ENCODE measurements at places on chromosomes 3 and 15. TPM values are rescaled to one million over a fixed set of nuclear protein-coding genes. Genes with fewer than 3 reads are reported as not detected.

Gene ABI3BP
- total RNA-seq, result not detected

Gene LSAMP
- total RNA-seq, result not detected

Gene GOLGA8Q
- total RNA-seq, result not detected

DNA sequence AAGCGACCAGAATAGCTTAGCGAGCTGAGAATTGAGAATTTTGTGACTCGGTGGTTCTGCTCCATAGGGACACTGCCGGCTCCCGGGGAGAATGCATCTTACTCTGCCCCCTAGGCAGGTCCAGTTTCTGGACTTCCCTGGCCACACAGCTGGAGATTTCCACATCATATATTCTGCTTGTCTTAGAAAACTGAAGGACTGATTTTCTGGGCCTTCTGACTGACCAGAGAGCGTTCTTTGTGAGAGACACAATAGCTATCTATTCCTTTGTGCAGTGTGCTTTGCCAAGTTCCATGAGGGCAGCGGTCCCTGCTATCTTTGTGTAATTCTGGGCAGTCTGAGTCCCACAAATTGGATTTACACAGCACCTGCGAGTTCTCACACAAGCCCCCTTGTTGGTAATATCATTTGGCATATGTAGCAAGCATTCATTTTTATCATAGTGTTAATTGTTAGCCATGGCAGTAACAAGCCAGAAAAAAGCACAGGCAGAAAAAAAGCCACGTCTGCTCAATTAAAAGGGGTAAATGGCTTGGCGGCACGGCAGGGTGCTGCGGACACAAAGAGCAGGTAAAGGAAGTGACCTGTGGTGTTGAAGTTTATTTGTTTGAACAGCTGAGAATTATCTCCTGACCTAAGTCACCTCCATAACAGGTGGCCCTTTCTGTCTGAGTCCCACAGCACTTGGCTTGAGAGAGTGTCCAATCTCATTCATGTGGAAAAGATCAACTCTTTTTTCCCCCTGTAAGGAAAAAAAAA lies 688.7 kb downstream of the TUSC7 start:
- no peak overlapping the region for H3K4me3 ChIP-seq
- no peaks in the 10 kb centered on the region for H3K4me1 ChIP-seq
- H3K27me3 ChIP-seq, result no peaks in the 10 kb centered on the region
- no peak for DNase-seq
- H3K36me3 ChIP-seq, result no peaks in the 10 kb centered on the region

DNA sequence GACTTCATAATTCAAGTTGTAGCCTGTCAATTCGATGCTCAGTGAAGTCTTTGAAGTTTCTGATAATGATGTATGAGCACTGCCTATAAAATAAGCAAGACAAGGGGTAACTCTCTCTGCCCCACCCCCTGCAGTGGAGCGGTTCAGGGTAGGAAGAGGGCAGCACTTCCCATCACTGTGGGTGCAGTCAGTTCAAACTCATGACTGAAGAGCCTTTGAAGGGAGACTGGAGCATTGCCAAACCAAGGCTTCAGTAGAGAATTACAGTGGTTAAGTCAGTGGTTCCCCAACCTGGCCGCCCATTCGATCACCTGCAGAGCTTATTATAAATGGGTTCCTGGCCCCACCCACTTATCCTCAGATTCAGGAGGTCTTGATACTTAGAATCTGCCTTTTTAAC lies 190.6 kb downstream of the SHQ1 start:
- no peak for DNase-seq
- H3K36me3 ChIP-seq, result no peaks in the 10 kb centered on the region
- no peak overlapping the region for H3K4me3 ChIP-seq
- H3K4me1 ChIP-seq, result no peaks in the 10 kb centered on the region
- H3K27ac ChIP-seq, result no peak overlapping the region

- no peaks in the 10 kb centered on the region for H3K36me3 ChIP-seq
- DNase-seq, result no peak
- no peaks in the 10 kb centered on the region for H3K4me1 ChIP-seq
Observed at GRCh38 chr3:76474632-76475031, 565.3 kb upstream of the ROBO2 start.

GRCh38 chr3:28915741-28916500 lies 364.9 kb upstream of the RBMS3 start:
- no peaks in the 10 kb centered on the region for H3K27me3 ChIP-seq
- H3K4me3 ChIP-seq, result no peak overlapping the region
- peak; percentile 24 for DNase-seq
- H3K36me3 ChIP-seq, result no peaks in the 10 kb centered on the region
- H3K4me1 ChIP-seq, result 0 out of 2 replicates have a peak, but pooled peaks cover 5% of the 10 kb centered on the region
- H3K27ac ChIP-seq, result no peak overlapping the region

GRCh38 chr3:104738271-104738670 lies 628.4 kb upstream of the ALCAM start:
- no peak overlapping the region for H3K4me3 ChIP-seq
- H3K36me3 ChIP-seq, result no peaks in the 10 kb centered on the region
- DNase-seq, result no peak
- no peaks in the 10 kb centered on the region for H3K4me1 ChIP-seq
- H3K27ac ChIP-seq, result no peak overlapping the region

DNA sequence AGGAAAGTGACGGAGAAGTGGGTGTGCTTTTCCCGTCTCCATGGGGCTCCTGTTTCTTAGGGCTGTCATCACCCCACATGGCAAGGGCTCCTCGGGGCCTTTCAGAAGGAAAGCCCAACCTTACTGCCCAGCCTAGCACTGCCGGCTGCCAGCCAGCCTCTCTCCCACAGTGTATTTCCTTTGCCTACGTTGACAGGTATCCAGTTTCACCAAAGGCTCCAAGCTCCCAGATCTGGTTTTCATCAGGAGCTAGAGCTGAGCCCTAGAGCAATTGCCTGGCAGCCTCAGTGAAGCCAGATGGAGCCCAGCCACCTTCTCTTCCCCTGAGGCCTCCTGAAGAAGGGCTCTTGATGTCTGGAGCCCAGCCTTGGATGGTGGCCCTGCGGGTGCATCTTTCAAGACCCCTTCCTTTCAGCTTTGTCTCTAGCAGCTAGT lies 20.2 kb downstream of the CRABP1 start:
- no peaks in the 10 kb centered on the region for H3K36me3 ChIP-seq
- no peak overlapping the region for H3K4me3 ChIP-seq
- DNase-seq, result no peak
- H3K27me3 ChIP-seq, result no peaks in the 10 kb centered on the region

GRCh38 chr3:122890077-122890719 lies 95.3 kb downstream of the SLC49A4 start:
- no peaks in the 10 kb centered on the region for H3K27me3 ChIP-seq
- H3K4me1 ChIP-seq, result peaks cover 13% of the 10 kb centered on the region
- DNase-seq, result peak; percentile 48
- H3K4me3 ChIP-seq, result no peak overlapping the region

GRCh38 chr3:12882336-12883310 lies 41.3 kb upstream of the RPL32 start:
- H3K27ac ChIP-seq, result no peak overlapping the region
- no peaks in the 10 kb centered on the region for H3K27me3 ChIP-seq
- H3K4me3 ChIP-seq, result no peak overlapping the region
- no peak for DNase-seq
- no peaks in the 10 kb centered on the region for H3K4me1 ChIP-seq

Measured in Caco-2 (cell line).